ENCODE measurements at places on chromosomes 4 and X.

DNA sequence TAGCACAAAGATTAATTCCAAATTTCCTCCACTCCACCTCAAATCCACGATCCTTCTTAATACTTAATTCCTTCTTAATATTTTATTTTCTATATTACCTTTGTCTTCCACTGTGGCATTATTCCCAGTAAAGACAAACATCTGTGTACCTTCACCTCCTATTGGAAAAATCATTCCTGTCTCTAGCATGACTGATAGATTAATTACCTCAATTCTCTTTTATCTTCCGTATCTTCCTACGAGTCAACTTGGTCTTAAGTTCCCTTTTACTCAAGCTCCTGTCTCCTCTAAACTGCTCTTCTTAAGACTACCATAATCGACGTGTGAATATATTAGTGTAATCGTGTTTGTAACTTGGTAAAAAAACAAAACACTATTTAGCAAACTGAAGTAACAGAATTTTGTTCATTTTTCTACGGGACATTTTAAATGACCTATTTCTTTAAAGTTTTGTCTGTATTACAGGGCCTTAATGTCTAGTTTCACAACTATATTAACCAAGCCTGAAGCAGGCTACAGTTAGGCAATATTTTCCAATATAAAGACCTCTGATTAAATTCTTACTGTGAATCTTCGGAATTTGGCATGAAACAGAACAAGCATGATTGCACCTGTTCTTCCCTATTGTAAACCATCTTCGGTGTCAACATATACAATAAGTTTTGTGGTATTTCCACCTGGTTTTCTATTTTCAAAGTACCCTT lies 1.1 kb upstream of the USP38 start:
- no peak for DNase-seq

- no peak for DNase-seq
These were observed 221.5 kb upstream of the SFRP2 start for GRCh38 chr4:154010371-154010770.

GRCh38 chr4:6198768-6199421 lies 1.5 kb downstream of the JAKMIP1 start:
- peak; percentile 66 for DNase-seq

DNA sequence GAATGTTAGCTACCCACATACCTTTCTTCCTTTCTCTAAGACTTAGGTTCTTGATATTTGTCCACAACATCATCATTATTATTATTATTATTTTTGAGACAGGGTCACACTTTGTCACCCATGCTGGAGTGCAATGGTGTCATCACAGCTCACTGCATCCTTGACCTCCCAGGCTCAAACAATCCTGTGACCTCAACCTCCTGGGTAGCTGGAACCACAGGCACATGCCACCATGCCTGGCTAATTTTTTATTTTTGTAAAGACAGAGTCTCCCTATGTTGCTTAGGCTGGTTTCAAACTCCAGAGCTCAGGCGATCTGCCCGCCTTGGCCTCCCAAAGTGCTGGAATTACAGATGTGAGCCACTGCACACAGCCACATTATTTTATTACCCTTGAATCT lies 119.0 kb downstream of the CBR4 start:
- DNase-seq = no peak

DNA sequence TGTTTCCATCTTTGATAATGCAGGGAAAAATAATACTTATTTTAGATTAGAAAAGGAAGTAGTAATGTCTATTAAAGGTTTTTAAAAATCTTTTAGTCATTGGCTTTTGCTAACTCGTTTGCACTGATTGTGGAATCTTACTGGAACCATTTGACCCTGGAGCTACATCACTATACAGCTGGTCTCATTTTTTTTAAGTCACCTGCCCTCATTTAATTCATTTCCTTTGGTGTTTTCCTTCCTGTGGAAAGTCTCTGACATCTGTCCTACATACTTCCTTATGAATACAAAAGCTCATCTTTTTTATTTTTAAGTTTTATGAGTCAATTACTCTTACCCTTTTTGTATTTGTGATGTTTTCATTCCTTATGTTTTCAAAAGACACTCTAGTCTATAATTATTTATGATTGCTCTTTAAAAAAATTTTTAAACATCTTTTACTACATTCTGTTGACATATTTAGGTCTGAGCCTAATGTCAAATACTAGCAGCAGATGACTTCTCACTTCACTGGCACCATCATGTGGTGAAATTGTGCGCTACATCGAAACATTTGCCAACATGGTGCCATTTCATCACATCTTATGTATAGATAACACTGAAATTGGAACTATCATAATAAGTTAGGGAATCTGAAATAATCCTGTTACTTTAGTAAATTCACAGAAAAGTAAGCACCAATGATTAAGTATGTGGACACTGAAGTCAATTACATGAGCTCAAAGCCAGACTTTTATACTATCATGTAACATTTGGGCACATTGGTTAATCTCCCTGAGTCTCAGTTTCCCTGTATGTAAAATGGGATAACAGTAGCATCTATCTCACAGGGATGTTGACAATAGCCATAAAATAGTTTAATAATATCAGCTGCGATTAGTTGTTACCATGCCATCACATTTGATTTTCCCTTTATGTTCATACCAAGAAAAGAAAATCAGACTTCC lies 9.4 kb upstream of the MMAA start:
- peak; percentile 61 for DNase-seq

DNA sequence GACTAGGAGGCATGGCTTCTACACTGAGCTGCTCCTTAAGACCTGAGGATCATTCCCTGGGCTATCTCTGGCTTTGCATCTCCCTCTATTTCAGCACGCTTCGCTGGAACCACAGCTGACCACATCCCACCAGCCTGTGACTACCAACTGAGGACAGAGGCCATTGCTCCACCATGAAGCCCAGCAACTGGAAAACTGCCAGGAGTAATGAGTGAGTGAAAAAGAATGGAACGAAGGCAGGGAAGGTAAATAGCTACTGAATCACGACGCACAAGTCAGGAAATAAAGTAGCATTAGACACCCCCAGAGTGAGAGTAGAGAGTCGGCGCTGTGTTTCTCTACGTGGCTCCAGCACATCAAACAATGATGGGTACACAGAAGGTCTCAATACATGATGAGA lies 314.7 kb downstream of the LDB2 start:
- DNase-seq = no peak

DNA sequence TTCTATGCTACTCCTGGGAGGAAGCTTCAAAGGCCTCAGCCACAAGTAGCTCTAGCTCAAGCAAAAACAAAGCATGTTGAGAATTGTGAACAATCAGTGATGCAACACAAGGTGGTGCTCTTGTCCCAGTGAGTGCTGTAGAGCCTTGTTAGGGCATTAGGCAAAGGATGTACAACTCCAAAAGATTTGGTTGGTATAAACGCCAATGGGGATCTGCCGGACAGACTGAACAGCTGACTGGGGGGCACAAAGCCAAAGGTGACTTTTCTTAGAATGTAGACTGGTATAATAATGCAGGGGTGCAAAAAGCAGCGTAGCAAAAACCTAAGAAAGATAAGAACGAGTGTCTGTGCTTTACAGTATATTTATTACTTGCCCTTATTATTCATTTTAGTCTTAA lies 62.6 kb upstream of the ALB start:
- peak; percentile 33 for DNase-seq

DNA sequence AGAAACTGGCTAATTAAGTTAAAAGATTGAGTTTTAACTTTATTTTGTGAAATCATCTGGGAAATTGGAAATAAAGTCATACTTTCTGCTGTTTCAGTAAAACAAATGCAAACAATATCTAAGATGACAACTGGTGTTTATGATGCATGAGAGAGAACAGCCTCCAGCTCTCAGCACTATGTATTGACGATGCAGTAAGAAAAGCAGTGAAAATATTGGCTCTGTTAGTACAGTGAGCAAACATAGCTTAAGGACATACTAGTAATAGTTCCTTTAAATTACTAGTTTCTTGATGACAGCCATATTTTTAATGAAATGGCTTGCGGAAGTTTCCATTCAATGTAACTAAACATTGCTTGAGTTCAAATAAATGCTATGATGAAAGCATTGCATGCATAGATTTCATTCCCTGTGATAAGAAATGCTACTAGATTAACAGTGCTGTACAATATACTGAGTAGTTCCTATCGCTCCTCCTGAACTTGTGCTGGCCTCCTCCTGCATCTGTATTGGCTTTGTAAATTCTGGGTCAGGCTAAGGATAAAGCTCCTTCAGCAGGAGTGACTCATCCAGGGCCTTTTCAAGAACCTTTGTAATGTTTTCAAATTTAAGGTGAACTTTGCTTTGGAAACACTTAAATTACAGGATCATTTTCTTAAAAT lies 11.6 kb downstream of the ARHGAP24 start:
- DNase-seq = no peak

DNA sequence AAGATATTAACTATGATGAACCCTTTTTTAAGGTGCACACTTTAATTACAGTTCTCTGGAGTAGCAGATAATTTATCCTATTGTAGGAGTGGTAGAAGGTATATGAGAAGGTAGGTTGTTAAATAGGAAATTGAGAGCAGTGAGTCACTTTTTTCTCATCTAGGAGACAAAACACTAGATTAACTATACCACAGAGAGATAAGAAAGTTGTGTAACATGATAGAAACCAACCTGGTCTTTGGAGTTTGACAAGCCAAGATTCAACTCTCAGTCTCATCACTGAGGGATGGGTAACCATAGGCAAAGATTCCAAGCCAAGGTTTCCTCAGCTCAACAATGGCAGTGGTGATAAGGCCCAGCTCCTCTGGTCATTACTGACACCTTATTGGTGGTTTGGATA lies 104.0 kb downstream of the MAD2L1 start:
- DNase-seq = no peak

DNA sequence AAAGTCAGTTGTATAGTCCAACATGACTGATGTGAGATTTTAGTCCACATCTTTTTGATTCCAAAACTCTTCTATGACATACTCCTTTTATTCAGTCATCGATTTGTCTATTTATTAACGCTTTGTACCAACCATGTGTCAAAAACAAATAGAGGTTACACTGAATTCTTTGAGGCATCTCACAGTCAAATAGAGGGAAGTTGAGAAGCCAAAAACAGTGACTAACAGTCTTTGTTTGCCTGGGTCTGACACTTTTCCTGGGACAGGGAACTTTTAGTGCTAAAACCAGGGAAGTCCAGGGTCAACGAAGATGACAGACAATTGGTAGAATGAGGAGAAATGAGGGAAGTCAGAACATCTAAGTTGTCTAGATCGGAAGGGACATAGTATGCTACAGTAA lies 169.9 kb upstream of the HS3ST1 start:
- DNase-seq = no peak

GRCh38 chrX:118259213-118259612 lies 86.7 kb upstream of the WDR44 start:
- DNase-seq = no peak

- DNase-seq = no peak
These were observed 16.9 kb upstream of the CEP135 start for GRCh38 chr4:55931833-55932232.

DNA sequence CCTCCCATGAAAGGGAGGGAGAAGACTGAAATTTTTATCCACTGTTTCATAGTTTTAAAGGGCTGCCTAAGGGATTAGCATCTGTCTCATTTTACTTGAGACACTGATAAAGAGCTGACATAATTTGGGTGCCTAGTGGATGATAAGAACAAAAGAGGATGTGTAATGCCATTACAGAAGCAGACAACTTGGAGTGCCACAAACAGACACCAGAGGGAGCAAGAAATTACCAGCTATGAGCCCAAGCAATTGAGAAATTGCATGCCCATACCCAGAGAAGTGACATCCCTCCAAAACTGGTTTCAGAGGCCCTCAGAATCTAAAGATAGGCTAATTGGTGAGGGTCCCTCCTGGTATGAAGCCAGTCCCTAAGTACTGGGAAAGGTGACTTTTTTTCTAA lies 38.5 kb upstream of the POU3F4 start:
- peak; percentile 43 for DNase-seq

DNA sequence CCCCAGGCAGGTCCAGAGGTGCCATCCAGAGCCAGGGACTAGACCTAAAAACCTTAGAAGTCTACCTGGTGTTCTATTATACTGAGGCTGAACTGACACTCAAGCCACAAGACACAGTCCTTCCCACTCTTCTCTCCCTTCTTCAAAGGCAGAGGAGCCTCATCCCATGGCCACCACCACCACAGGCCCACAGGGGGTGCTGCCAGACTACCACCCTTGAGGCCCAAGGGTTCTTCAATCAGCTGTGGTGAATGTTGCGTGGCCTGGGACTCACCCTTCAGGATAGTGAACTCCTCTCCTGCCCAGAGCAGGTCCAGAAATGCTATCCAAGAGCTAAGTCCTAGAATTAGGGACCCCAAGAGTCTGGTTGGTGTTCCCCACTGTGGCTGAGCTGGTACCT lies 17.5 kb upstream of the RFC1 start:
- DNase-seq = no peak

DNA sequence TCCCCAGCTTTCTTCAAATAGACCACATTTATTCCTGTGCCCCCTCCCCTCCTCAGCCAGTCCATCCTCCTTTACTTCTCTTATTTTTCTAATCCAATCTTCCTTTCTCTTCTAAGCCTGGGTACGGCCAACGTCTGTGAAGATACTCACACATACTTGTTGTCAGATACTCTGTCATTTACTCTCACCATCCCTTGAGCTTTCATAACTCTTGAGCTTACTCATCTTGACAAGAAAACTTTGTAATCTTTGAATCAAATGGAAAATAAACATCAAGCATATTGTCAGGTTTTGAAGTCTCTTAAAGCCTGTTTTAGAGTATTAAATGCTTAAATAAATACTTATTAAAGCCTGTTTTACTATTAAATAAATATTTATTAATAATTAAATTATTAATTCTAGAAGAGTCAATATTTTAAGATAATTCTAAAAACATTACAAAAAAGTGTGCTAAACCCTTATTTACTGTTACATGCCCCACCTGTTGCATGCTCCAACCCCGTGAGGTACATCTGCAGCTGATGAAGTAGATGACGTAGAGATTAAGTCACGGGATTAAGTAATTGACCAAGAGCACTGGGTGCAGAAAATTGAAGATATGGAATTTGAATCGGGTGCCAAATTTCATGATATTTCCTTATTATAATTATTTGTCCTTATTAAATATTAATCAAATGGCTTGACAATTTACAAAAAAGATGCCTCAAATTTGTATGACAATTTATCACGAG lies 1.5 kb upstream of the TRIML2 start:
- DNase-seq = no peak

DNA sequence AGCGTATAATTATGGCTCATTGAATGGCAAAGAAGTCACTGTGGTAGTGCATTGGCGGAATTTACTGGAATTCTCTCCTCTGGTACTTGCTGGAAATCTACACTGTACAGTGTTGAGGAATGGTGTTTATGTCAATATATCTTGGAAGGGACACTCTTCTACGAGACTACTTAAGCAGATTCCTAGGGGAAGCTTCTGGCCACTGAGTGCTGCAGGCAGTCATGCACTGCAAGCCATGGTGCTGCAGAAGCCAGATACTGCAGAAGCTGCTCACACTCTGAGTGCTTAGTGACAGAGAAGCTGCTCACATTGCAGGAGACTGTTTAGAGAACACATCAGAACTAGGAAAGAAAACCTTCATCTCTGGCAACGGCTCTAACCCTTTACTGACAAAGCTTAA lies 725.0 kb downstream of the CCSER1 start:
- DNase-seq = no peak

- DNase-seq = no peak
These were observed 69.9 kb upstream of the BRS3 start for GRCh38 chrX:136417806-136418205.
